SK-N-DZ (cell line): ENCODE measurements at places on chromosomes 7 and 10.

DNA sequence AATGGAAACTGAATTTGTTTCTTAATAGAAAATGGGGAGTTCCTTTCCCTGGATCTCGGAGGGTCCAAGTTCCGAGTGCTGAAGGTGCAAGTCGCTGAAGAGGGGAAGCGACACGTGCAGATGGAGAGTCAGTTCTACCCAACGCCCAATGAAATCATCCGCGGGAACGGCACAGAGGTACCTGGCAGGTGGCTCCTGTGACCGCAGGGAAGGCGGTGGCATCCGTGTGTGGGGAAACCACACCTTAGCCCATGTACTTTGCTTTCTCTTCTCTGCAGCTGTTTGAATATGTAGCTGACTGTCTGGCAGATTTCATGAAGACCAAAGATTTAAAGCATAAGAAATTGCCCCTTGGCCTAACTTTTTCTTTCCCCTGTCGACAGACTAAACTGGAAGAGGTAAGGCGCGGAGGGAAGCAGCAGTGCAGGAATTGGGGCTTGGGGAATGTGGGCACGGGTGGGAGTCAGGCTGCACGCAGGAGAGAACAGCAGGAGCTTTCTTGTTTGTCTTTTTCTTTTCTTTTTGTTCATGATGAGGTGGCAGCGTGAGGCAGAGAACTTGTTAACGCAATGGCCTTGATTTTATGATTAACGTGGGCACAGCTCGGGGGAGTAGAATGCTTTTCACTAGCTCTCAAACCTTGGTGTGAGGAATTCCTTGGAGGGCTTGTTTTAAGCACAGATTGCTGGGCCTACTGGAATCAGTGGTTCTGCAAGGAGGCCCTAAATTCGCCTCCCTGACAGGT, 12.8 kb downstream of the HKDC1 start:
- DNase-seq = no peak

GRCh38 chr10:12006671-12007070, 35.9 kb downstream of the UPF2 start:
- DNase-seq = no peak

- DNase-seq = no peak
Observed at GRCh38 chr7:106190589-106191330, 78.6 kb upstream of the SYPL1 start.

DNA sequence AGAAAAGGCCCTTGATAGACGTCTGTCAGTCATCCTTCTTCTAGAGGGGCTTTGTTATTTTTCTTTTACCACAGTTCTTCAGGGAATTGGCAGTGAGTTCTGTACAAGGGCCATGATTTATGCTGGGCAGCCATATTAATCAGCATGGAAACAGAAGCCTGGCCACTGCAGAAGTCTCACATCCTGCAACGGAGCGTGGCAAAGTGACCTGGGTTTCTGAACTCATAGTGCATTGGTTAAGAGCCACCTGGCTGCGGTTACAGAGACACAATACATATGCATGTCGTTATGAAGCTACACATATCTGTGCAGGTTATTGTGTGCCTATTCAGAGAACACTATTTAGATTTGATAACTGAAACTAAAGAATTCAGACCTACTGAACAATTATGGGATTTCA, 419.4 kb upstream of the CELF2 start:
- DNase-seq = no peak

DNA sequence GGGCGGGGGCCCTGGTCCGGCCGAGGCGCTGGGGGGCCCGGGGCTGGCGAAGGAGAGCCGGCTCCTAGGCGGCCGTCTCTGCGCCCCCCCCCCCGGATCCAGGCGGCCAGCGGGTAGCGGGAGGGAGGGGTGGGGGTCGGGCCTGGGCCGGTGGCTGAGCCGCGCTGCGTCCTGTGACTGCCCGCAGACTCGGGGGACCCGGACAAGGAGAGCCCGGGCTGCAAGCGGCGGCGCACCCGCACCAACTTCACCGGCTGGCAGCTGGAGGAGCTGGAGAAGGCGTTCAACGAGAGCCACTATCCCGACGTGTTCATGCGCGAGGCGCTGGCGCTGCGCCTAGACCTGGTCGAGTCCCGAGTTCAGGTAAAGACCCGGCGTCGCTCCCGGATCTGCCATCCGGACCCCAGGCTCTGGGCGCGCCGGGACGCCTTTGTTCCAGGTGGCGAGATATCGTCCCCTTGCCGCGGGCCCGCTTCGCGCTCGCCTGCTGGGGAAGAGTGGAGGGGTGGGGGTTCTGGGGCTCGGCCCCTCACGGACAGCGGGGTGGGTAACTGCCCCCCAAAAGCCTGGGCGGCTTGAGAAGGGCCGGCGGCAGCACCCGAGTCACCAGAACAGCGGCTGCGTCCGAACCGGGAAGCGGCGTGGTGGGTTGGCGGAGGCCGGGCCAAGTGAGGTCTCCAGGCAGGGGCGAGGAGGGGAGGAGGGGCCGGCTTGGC, 819 bp downstream of the UNCX start:
- no peak for DNase-seq

DNA sequence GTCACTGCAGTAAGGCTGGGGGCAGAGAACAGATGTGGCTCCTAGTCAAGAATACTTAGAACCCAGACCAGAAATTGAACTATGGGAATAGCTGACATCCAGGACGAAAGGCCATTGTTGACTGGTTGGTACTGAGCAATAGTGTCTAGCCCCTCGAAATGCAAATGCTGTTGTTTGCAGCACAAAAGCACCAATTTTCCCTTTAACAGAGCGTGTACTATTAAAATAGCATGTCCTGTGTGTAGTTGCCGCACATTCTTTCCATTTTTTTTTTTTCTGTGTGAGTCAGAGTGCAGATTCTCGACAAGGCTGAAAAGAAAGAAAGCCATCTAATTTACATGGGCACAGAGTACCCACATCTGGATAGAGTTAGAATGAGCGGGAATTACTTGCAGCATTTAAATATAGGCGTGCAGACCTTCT, 302.4 kb downstream of the PTEN start:
- DNase-seq = no peak

DNA sequence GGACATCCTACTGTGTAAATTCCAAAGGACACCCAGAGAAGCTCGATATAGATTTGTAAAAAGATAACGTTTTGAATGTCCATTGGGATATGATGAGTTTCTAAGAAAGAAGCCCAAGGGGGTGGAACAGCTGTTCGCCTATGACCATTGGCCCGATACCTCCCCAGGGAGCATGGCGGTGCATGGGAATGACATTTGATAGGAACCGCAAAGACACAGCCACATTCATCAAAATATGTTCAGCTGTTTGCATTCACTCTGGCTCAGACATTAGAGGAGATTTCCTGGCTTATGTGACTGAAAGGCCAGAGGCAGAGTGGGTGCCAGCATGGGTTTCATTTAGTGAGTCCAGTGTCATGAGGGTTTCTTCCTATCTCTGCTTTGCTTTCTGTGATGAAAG, 56.0 kb upstream of the BAIAP2L1 start:
- no peak for DNase-seq
